ENCODE measurements at places on chromosomes 5 and 9. TPM values are rescaled to one million over a fixed set of nuclear protein-coding genes. Genes with fewer than 3 reads are reported as not detected.

Gene DNAJC25
- 6.0 TPM for total RNA-seq

Gene MRPL36
- total RNA-seq, result 79.9 TPM

Gene SPATA24
- total RNA-seq, result 5.5 TPM

Gene ENG
- 25.1 TPM for total RNA-seq

Gene ATP10B
- total RNA-seq, result not detected

Gene NADK2
- total RNA-seq, result 22.5 TPM

Gene KIF3A
- total RNA-seq, result 17.1 TPM

- DNase-seq, result no peak
- no peaks in the 10 kb centered on the region for H3K36me3 ChIP-seq
- no peak overlapping the region for H3K4me3 ChIP-seq
- no peaks in the 10 kb centered on the region for H3K4me1 ChIP-seq
- no peaks in the 10 kb centered on the region for H3K27me3 ChIP-seq
These were observed 24.2 kb upstream of the HAPLN1 start for GRCh38 chr5:83744821-83745220.

- H3K4me3 ChIP-seq, result no peak overlapping the region
- DNase-seq, result no peak
- H3K27ac ChIP-seq, result no peak overlapping the region
- no peaks in the 10 kb centered on the region for H3K36me3 ChIP-seq
- no peaks in the 10 kb centered on the region for H3K27me3 ChIP-seq
- no peaks in the 10 kb centered on the region for H3K4me1 ChIP-seq
These were observed 134.6 kb downstream of the OLFM1 start for GRCh38 chr9:135221951-135222631.

DNA sequence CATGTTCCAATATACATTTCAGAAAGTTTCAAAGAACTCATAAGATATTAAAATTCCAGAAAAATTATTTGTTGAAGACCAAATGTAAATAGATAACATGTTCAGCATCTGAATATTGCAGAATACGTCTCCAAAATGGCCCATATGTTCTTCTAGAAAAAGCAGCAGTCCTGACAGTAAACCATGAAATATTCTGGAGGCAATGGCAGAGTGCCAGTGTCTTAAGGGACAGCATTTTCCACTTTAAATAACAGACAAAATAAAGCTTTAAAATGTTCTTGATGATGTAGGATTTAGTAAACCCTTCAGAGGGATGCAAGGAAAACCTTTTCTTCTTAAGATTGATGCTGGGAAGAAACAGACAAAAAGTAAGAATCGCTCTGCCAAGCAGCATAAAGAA lies 721.0 kb downstream of the NR2F1-AS1 start:
- DNase-seq, result no peak
- H3K27me3 ChIP-seq, result no peaks in the 10 kb centered on the region
- H3K4me1 ChIP-seq, result peaks cover 5% of the 10 kb centered on the region

DNA sequence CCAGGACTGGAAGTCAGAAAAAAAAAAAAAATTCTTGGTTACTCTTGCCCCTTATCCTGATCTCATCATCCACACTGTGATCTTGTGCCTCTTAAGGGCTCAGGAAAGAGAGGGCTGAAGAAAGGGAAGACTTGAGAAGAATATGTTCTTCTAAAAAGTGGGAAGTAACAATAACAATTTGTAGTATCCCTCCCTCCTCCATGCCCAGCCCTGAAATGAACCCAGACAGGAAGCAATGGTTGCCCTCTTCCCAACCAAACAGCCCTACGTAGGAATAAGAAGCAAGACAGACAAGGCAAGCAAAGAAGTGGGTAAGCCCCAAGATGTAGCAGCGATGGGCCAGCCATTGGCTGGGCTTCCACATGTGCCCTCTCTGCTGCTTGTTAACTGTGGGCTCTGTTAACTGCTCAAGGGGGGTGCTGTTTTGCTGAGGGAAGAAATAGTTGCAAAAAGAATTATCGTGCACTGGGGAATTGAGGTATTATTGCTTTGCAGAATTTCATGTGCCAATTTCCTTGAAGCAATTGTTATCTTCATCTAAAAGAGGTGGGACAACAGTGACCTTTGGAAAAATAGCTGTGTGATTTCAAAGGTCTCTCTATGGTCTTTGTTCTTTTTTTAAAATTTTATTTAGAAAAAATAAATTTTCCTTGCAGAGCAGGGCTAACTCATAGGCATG lies 146.6 kb upstream of the PCA3 start:
- no peaks in the 10 kb centered on the region for H3K4me1 ChIP-seq
- no peak overlapping the region for H3K27ac ChIP-seq
- no peak for DNase-seq

GRCh38 chr9:3008091-3008490 lies 164.2 kb upstream of the PUM3 start:
- no peak overlapping the region for H3K4me3 ChIP-seq
- no peaks in the 10 kb centered on the region for H3K27me3 ChIP-seq
- H3K27ac ChIP-seq, result no peak overlapping the region
- DNase-seq, result no peak
- H3K4me1 ChIP-seq, result no peaks in the 10 kb centered on the region
- no peaks in the 10 kb centered on the region for H3K36me3 ChIP-seq

DNA sequence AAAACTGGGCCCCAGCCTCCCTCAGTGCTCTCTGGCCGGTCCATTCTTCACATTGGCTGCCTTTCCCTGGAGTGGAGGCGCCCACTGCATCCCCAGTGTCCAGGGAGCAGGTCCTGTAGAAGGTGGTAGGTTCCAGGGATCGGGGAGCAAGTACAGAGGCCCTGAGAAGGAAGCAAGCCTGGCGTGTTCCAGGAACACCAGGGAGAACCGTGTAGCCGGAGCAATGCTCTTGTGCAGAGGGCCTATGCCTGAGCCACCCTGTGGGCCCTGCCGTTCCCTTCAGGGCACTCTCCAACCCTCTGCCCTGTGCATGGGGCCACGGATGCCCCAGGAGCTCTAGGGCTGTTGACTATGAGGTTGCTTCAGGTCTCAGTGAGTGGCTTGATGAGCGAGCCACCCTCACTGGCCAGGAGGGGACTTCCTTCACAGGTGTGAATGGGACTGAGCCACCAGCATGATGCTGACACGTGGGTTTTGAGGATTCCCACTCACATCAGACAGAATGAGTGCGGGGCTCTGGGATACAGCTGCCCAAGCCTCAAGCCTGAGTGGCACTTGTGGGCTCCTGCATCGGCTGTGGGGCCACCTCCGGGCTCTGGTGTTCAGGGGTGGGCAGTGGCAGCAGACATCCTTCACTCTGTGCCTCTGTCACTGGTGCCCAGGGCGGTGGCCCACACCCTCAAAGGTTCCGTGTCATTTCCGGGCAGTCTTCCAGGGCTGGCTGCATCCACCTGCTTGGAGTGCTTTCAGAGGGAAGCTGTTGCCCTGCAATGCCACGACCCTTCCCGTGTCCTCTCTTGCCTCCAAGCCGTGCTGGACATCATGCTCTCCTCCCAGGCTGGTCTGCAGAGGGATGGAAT lies 54.4 kb downstream of the ADAMTS2 start:
- no peaks in the 10 kb centered on the region for H3K4me1 ChIP-seq
- no peak overlapping the region for H3K4me3 ChIP-seq
- no peaks in the 10 kb centered on the region for H3K27me3 ChIP-seq
- DNase-seq, result no peak
- no peaks in the 10 kb centered on the region for H3K36me3 ChIP-seq

GRCh38 chr5:174424219-174425053 lies 299.9 kb upstream of the MSX2 start:
- H3K27me3 ChIP-seq, result no peaks in the 10 kb centered on the region
- no peak for DNase-seq
- H3K36me3 ChIP-seq, result no peaks in the 10 kb centered on the region
- no peak overlapping the region for H3K4me3 ChIP-seq
- H3K27ac ChIP-seq, result no peak overlapping the region

DNA sequence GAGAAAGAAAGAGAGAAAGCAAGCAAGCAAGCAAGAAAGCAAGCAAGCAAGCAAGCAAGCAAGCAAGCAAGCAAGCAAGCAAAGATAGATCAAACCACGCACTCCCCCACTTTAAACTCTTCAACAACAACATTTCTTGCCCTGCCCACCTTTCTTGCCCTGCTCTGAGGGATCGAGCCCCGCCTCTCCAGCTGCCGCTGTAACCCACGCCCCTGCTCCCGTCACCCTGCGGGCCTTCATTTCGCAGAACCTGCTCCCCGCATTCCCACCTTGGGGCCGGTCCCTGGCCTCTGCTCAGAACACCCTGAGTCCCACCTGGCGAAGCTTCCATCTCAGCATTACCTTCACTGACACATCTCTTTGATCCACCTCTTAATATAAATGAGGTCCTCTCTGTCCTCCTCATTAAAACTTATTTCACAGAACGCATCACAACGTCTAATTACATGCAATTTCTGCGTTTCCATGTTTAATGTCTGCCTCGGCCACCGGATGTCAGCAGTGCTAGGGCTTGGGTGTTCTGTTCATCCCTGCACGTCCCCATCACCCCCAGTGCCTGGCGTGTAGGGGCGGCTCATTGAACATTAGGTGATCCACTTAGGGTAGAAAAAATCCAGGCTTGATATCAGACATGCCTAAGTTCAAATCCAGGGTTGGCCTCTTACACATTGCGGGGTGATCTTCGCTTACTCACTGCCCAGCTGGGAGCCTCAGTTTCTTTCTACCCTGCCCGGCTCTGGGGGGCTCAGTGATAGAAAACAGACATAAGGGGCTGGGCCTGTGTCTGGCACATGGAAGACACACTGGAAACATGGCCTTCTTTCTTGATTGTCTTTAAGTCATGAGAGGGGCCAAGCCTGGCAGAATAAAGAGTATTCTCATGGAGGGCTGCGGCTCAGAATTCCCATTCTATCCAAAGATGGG lies 187.6 kb downstream of the DAB2IP start:
- H3K27ac ChIP-seq, result no peak overlapping the region
- H3K27me3 ChIP-seq, result no peaks in the 10 kb centered on the region
- no peaks in the 10 kb centered on the region for H3K4me1 ChIP-seq
- no peak overlapping the region for H3K4me3 ChIP-seq
- DNase-seq, result no peak
- H3K36me3 ChIP-seq, result no peaks in the 10 kb centered on the region

GRCh38 chr5:160970605-160971191 lies 118.7 kb upstream of the ATP10B start:
- DNase-seq, result no peak
- H3K27me3 ChIP-seq, result no peaks in the 10 kb centered on the region
- H3K36me3 ChIP-seq, result no peaks in the 10 kb centered on the region
- H3K4me1 ChIP-seq, result no peaks in the 10 kb centered on the region
- H3K27ac ChIP-seq, result no peak overlapping the region

- no peaks in the 10 kb centered on the region for H3K36me3 ChIP-seq
- H3K4me3 ChIP-seq, result no peak overlapping the region
- H3K27me3 ChIP-seq, result no peaks in the 10 kb centered on the region
- DNase-seq, result no peak
- no peaks in the 10 kb centered on the region for H3K4me1 ChIP-seq
These were observed 397.7 kb upstream of the RIOK2 start for GRCh38 chr5:97580746-97581145.

- peak overlapping the region; percentile 36 for H3K27ac ChIP-seq
- H3K4me1 ChIP-seq, result peaks cover 9% of the 10 kb centered on the region
- peak overlapping the region; percentile 17 for H3K4me3 ChIP-seq
- H3K36me3 ChIP-seq, result no peaks in the 10 kb centered on the region
These were observed 85.7 kb upstream of the ARRDC3 start for GRCh38 chr5:91468651-91469422.

DNA sequence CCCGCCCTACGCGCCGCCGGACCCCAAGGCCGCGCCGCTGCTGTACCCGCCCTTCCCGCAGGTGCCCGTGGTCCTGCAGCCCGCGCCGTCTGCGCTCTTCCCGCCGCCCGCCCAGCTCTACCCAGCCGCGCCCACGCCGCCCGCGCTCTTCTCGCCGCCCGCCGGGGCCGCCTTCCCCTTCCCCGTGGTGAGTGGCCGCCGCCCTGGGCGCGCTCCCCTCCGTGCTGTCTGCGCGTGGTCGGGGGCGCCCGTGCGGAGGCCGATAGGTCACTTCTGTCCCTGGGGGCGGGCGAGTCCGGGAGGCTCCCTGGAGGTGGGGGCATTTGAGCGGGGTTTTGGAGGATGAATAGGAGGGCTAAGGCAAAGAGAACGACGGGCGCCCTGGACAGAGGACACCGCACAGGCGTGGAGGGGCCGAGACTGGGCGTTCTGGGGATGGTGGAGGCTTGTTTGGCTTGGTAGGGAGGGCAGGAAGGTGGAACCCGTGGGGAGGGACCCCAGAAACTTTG lies 9.6 kb downstream of the PRRT1B start:
- H3K36me3 ChIP-seq, result no peaks in the 10 kb centered on the region
- H3K4me3 ChIP-seq, result no peak overlapping the region
- H3K4me1 ChIP-seq, result no peaks in the 10 kb centered on the region
- no peak for DNase-seq
- no peaks in the 10 kb centered on the region for H3K27me3 ChIP-seq
- H3K27ac ChIP-seq, result no peak overlapping the region

DNA sequence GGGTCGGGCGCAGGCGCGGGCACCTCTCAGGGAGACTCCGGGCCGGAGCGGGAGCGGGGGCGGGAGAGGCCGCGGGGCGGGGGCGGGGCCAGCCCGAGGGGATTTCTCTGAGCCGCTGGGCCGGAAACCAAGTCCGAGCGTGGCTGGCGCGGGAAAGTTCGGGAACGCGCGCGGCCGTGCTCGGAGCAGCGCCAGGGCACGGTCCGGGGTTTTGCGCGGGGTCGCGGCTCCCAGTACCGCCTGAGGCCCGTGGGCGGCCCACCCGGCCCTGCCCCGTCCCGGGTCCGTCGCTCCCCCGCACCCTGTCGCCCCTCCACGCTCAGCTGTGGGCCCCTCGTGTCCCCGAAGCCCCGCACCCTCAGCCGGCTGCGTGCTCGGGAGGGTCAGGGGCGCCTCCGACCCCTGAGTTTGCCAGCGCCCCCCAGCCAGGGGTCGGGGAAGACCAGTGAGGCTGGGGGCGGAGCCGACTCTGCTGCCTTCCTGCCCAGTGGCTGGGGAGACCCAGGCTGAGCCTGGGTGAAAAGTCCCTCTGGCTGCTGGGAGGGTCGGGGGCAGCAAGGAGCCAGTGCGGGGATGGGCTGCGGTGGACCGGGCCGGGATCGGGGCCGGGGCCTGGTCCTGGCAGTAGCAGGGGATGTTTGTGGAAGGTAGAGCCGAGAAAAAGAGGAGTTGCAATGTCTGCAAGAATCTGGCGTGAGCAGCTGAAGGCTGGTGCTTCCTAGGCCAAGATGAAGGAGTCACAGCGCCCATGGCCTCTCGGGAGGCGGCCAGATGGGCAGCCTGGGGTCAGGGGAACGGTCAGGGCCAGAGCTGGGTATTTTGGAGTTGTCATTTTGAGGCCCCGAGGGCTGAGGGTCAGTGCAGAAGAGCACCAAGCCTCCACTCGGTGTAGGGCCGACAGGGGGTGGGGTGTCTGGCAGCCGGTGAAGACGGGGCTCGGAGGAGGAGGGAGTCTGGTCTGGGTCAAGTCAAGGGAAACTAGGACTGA lies 588 bp downstream of the TRAF2 start:
- no peaks in the 10 kb centered on the region for H3K36me3 ChIP-seq
- H3K27me3 ChIP-seq, result no peaks in the 10 kb centered on the region
- peak overlapping the region; percentile 80 for H3K4me3 ChIP-seq

DNA sequence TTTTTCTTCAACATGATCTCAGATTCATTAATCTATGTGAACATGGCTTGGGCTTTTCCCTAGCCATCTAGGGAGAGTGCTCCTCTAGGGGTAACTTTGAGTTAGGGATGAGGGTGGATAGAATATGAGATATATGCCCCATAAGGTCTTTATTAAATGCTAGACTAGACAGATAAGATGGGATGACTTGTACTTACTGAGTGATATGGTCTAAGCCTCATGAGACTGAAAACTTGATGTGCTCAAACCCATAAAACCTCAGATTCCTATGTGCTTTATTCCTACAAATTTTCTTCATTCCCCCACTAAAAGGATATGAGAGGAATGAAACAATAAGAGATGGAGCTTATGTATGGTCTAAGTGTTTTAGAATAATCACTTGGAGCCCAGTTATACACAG lies 386.6 kb downstream of the YTHDC2 start:
- no peak for DNase-seq
- no peak overlapping the region for H3K27ac ChIP-seq
- H3K36me3 ChIP-seq, result no peaks in the 10 kb centered on the region
- no peaks in the 10 kb centered on the region for H3K27me3 ChIP-seq
